ENCODE measurements at places on chromosomes 7 and 10.

- DNase-seq, result no peak
Observed at GRCh38 chr7:101728128-101728527, 89.3 kb upstream of the CUX1 start.

GRCh38 chr7:117098457-117098856 lies 145.2 kb downstream of the ST7 start:
- DNase-seq, result no peak

DNA sequence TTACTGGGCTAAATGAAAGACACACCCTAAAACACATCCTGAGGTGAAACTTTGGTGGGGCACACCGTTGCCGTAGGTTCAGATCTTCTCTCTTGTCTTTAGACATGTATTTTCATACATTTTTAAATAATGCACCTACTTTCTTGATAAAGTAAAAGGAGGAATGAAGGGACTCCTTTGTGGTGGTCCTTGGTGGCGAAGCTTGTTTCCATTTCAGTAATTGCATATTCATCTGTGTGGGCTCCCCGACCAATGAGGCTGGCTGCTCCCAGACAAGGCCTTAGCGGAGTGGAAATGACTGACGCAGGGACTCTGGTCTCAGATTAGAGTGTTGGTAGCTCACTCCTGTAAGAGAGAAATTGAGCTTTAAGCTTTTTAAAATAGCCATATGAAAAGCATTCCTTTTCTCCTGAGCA lies 815 bp downstream of the CCSER2 start:
- DNase-seq, result no peak

DNA sequence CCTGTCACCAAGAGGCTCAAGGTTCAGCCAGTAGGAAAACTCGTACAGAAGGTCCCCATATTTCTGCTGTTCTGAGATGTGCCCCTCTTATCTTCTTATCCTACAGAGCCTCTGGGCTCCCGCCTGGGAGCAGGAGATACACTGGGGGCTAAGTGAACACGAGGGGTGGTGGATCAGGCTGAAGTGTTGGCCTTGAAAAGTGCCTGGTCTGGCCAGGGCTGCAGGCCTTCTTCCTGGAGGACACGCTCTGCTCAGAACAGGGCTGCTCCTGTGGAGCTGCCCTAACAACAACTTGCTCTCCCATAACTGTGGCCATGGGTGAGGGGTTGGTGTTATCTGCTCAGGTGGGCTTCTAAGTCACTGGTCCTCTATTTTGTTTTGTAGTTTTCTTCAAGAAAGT lies 33.7 kb downstream of the C10orf120 start:
- no peak for DNase-seq

- DNase-seq, result no peak
Observed at GRCh38 chr7:157814931-157815705, 478.3 kb downstream of the DNAJB6 start.

- no peak for DNase-seq
Observed at GRCh38 chr10:34444223-34445183, 370.6 kb downstream of the PARD3 start.

DNA sequence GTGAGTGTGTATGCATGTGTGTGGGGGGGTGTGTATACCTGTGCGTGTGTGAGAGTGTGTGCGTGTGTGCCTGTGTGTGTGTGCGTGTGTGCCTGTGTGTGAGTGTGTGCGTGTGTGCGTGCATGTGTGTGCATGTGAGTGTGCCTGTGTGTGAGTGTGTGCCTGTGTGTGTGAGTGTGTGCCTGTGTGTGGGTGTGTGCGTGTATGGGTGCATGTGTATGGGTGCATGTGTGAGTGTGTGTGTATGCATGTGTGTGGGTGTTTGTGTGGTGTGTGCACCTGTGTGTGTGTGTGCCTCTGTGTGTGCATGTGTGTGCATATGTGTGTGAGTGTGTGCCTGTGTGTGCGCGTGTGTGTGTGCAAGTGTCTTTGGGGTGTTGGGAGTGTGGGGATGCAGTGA lies 6.4 kb downstream of the ANTXRL start:
- no peak for DNase-seq

DNA sequence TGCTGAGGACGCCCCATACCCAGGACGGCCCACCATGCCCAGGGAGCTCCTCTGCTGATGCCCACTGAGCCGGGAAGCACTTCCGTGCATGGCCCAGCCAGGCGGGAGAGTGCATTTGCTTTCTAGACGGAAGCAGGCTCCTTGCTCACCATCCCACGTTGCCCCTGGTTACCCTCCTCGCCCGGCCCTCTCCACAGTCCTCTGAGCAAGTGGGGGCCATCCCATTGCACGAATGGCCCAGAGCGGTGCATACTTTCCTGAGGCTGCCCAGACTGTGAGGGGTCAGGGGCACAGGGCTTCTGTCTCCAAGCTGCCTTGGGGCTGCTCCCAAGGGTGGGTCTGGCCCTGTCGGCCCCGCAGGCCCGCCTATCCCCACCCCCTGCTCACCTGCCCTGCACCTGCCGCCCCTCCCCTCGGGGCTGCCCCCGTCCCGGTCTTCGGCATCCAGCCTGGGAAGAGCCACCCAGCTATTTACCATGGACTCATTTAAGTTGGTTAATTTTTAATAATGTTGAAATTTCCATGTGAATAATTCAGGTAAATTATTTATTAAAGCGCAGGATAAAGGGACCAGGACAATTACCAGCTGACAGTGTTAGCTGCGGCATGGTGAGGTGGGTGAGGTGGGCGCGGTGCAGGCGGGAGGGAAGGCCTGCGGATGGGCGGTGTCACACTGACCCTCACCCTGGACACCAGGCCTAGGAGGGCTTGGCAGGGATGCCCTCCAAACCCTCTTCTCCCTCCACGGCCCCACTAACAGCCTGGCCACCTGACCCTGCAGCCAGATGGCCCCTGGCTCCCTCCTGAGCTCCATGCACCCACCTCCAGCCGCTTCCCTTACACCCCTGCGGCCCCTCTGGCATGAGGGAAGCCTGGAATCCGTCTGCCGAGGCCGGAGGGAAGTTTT lies 104.4 kb downstream of the MICALL2 start:
- no peak for DNase-seq

- no peak for DNase-seq
Observed at GRCh38 chr7:38880035-38880434, 29.0 kb downstream of the VPS41 start.

GRCh38 chr10:132296666-132297443 lies 10.9 kb downstream of the STK32C start:
- DNase-seq, result no peak

GRCh38 chr7:140873434-140873833 lies 51.3 kb downstream of the BRAF start:
- DNase-seq, result no peak

DNA sequence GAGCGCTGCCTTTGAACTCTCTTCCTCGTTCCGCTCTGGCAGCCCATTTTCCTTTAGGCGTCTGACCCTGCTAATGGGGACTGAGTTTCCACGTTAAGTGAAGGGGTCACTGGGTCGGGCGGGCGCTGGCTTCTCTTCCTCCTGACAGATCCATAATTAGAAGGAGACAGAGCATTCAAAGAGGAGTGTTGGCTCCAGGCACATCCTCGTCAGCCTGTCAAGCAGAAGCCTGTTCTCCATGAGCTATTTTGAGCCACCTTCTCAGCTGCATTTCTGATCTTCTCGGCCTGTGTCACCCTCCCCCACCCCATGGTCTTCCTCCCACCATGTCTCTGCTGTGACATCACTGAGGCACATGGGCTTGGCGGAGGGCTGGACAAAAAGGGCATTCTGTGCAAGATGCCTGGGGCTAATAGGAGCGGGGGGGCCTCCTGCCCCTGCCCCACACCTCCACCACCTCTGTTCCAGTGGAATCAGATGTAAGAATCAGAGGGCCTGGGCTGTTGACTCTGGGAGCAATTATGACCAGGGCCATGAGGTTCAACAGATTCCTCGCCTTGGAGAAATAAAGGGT lies 248.1 kb downstream of the PLXNA4 start:
- DNase-seq, result no peak

GRCh38 chr10:125060826-125061556 lies 99.4 kb downstream of the CTBP2 start:
- no peak for DNase-seq

GRCh38 chr10:90915766-90916075 lies 5.2 kb downstream of the ANKRD1 start:
- no peak for DNase-seq

GRCh38 chr10:26475386-26475785 lies 37.2 kb downstream of the APBB1IP start:
- DNase-seq, result no peak

DNA sequence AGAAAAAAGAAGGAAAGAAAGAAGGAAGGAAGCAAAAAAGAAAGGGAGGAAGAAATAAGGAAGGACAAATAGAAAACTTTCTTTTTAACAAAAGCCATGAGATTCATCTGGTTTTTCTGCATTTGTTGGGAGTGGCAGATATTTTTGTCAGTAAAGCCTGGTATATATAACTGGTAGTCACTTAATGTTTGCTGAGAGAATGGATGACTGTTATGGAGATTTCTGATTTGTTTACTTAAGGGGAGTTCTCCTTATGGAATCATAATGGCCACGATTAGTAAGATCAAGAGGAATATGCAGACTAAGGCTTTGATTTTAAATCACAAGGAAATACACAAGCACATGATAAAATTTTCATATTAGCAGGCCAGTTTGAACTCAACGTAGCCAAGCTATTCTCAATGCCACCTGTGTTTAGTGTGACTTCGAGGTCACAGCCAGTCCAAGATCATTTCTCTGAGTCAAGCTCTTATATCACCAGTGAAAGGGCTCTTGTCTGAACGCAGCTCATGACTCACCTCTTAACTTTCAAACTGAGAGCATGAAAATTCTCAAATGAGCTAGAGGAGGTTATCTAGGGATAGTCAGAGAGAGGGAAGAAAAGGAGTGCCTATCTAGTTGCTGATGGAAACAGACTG lies 445.1 kb upstream of the ZMIZ1 start:
- no peak for DNase-seq

GRCh38 chr10:73588656-73589055 lies 2.5 kb downstream of the USP54 start:
- DNase-seq, result no peak

DNA sequence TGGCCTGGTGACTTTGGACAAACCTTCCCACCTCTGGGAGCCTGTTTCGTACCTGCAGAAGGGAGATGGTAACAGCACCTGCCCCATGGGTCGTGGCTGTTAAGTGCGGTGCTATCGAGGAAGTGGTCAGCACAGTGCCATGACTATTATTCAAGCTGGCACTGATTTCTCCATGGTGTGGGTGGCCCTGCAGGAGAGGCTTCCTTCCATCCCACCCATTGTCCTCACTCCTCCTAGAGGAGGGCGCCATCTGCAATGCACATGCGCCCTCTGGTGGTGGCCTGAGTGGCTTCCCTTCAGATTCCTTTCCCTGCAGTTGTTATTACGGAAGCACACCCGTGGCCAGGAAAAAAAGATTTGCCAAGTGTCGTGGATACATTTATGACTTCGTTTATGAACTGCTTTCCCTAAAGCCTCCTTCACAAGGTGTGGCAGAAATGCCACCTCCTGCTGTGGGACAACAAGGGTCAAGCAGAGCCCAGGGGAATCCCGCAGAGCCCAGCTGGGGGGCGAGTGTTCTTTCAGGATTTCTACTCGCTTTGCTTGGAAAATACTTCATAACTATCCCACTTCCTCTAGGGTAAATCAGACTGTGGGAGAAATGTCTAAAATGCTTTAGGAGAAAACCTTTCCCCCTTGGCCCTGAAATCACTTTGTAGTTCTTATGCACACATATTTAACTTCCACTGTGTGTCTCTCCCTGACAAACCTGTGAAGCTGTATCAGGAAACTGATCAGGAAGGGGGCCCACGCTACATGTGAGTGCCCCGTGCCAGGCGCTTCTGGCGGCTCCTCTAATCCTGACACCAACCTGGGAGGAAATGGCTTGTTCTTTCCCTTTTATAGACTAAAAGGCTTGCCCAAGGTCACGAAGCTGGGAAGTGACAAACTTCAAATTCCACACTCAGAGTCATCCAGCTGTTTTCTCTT lies 98.0 kb upstream of the ANLN start:
- no peak for DNase-seq

DNA sequence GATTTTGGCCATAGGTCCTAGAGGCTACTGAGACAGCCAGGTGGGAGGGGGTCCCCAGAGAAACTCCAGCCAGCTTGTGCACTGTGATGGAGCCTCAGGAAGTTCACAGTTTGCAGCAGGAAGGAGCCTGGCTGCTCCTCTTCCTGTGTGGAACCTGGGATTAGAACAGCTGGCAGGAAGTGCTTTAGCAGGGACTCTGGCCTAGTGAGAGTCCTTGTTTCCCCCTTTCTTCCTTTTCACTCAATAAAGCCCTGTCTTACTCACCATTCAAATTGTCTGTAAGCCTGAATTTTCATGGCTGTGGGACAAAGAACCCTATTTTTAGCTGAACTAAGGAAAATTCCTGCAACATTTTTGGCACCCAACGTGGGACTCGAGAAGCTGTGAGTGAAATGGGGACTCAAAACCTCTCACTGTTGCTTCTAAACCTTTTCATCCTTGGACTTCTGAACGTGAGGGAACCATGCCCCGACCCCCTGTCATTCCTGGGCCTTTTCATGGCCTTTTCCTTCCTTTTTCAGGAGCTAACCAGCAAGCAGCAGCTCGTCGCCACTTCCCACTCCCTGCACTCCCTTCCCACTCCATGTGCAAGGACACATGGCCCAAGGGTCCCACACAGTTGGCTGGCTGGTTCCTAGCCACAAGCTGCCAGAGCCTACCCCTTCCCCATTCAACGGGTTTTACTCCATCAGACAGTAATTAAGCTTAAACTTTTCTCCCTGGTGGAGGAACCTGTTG lies 32.8 kb upstream of the SORCS3 start:
- DNase-seq, result peak; percentile 85

DNA sequence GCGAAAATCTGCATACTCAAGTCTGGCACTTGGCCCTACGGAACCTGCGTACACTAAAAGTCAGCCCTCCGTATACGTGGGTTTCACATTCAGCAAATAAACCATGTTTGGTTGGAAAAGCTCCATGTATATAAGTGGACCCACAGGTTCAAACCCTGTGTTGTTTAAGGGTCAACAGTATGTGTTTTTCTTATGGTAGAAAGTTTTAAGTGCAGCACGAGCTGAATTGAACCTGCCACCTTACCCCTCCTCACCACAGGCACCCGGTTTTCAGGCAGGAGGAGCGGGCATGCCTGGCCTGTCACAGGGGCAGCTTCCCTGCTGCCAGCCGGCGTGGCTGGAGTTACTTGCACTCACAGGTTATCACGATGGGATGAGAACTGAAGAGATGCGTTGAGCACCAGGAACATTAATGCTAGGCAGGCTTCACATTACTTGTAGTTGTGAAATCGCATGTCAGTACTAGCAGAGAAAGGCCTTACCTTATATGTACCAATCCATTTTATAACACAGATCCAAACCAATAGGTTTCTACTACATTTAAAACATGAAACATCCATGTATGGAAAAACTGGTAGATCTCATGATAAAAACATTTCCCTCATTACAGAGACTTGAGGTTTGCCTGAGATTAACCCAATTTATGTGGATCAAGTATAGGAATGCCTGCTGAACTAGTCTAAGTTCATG lies 12.9 kb downstream of the INSIG1 start:
- DNase-seq, result no peak

DNA sequence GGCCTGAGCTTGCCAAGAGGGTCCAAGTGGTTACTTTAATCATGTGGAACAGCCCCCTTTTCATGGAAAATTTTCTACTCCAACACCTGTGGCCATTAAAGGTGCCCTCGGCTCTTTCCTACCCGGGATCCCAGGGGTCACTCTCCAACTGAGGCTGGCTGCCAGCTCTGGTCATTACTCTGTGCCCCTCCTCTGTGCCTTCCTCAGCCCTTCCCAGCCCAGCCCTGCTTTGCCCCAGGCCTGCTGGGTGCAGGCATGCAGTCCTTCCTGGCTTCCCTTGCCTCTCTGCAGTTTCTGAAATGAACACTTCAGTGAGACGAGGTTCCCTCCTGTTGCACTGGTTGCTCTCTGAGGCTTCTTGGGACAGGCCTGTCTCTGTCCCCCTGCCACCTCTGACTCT lies 951.1 kb upstream of the ZNF722 start:
- DNase-seq, result no peak
